ENCODE measurements at places on chromosomes 4 and X.

DNA sequence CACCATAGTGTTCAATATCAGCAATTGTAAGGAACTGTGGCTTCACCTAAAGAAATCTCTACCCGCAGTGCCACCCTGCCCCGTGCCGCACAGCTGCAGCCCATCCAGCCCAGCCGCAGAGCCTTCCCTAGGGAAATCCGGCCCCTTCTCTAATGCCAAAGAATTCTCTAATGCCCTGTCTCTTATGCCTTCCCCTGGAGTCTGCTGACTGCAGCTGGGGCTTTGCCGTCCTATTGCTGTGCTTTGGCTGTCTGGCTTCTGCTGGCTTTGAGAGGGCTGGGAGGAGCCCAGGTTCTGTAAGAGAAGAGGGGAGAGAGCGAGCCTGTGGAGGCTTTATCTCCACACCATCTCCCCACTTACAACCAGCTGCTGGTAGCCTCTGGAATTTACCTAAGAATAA lies 85.9 kb upstream of the HELT start:
- DNase-seq: no peak

DNA sequence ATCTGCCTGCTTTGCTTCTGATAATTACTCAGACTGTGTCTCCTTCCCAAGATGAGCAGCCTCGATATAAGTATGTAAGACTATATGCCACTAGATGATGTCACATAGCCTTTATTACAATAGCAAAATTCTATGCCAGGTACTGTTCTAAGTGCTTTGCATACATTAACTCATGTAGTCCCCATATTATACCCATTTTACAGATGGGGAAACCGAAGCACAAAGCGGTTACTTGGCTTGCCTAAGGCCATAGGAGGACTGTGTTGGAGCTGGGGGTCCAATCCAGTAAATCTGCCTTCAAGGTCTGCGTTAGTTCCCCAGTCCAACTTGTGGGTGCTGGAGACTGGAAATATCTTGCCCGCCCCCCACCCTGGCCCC lies 826 bp upstream of the SCML1 start:
- DNase-seq: no peak

- DNase-seq: no peak
These were observed 578.3 kb upstream of the FRG1 start for GRCh38 chr4:189362364-189362763.

DNA sequence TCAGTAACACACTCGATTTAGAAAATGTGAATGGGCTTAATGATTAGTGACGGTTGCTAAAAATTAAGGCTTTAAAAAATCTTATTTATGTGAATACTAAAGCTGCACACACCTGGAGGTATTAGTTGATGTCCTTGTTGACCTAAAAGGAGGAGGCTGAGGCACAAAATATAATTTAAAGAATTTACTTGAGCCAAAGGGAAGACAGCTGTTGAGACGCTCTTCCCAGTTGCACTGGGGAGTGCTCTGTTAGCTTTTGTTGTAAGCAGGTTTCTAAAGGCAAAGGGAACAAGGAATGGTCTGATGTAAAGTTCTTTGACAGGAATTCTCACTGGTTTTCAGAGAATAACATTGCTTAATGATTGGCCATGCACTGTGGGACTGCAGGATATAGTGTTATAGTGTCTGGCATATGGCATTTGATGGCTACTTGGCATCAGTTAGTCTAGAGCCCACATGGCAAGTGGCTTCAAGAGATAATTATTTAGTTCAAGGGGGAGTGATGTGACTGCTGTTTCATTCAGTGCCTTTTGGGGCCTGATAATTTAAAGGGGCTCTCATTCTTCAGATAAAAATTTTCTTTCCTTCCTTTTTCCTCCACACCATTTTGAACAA lies 30.8 kb upstream of the PGM2 start:
- no peak for DNase-seq

GRCh38 chr4:57070461-57070860 lies 39.7 kb downstream of the IGFBP7 start:
- DNase-seq: no peak

GRCh38 chrX:53004811-53005210 lies 43.8 kb upstream of the GPR173 start:
- no peak for DNase-seq

DNA sequence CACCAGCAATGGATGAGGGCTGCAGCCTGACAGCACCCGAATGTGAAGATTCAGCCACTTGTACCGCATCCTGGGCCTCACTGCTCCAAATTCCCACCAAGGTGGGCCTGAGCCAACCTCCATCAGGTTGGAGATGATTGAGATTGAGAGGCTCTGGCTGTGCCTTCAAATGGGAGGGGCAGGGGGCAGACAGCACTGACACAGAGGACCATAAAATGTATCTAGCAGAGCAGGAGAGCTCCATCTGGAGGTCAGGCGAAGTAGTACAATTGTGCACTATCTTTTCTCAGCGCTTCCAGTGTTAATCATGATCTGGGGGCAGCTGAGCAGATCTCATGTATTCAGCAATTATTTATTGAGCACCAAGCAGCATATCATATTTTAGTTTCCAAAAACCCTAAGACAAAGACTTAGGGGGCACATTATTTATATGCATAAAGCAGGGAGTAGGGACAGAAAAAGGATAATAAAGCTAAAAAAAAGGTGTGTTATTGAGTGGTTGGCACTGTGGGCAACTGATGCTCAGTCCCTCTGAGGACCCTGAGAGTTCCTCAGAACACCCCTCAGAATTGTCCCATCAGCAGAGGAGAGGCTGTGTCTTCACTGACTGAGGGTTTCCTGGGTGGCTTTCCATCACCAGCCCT lies 31.6 kb upstream of the C1QTNF7 start:
- DNase-seq: peak; percentile 78

- no peak for DNase-seq
These were observed 1063.1 kb downstream of the PCDH7 start for GRCh38 chr4:31783311-31783710.

DNA sequence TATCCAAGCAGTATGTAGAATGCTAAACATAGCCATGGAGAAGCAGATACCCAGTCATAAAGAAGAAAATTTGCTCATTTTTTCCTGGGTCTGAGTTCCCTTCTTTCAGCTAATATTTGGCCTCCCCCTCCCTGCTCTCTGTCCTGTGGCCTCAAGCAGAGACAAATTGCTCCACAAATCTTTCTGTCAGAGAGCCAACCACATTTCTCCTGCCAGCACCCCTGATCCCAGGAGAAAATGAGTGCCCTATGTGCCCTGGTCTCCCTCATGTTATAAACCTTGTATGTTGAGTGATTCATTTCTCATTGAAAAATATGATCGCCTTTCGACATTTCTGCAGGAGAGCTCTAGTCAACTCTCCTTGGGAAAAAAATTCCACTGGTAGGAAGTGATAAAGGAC lies 82.0 kb downstream of the TMEM156 start:
- DNase-seq: no peak

- no peak for DNase-seq
These were observed 13.5 kb downstream of the EFNB1 start for GRCh38 chrX:68842351-68842750.

GRCh38 chrX:130772105-130772775 lies 130.8 kb downstream of the ENOX2 start:
- DNase-seq: no peak

GRCh38 chr4:92968556-92968955 lies 664.8 kb downstream of the GRID2 start:
- DNase-seq: no peak

- no peak for DNase-seq
These were observed 19.5 kb upstream of the PDCL2 start for GRCh38 chr4:55611358-55612059.

DNA sequence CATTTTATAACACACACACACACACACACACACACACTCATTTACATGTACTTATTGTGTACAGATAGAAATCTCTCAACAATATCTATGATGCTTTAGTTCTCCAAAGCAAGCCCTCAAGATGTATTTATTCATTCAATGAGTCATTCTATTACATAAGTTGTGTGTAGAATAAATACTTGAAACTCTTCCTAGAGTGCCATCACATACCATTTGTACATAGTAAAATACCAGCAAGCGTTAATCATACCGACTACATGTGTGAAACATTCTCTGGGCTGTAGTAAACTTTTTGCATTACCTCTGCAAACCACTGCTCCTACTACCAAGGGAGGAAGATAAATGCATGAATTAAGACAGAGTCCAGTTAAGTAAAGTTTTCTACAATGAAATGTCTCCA lies 70.9 kb downstream of the EPHA5 start:
- no peak for DNase-seq
